ENCODE measurements at places on chromosomes 2 and 18.

GRCh38 chr2:110677530-110678456 lies at the start of gene BUB1:
Gene BUB1 (minus strand): TSS chr2:110678063. CDS start chr2:110677995, 68 bp downstream.
- DNase-seq: peak; percentile 86

DNA sequence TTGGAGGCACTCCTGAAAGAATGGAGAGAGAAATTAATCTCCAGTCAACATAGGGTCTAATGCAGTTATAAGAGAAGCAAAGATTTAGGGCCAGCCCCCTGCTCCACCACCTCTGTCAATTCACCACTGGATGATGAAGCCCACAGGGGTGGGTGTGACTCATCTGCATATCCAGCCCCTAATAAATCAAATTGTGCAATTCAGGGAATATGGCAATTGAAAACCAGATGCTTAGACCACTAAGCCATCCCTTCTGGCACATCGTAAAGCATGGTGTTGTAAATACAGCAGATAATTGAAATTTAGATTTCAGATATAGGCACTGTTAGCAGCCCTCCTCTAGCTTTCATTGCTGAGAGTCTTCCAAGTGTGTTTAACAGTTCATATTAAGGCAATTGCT lies 541.4 kb downstream of the PARD3B start:
- no peak for DNase-seq

GRCh38 chr2:10333247-10333613 lies 30.5 kb downstream of the HPCAL1 start:
- DNase-seq: no peak

- DNase-seq: no peak
Measured at GRCh38 chr2:128024816-128025215, 3.0 kb downstream of the SAP130 start.

DNA sequence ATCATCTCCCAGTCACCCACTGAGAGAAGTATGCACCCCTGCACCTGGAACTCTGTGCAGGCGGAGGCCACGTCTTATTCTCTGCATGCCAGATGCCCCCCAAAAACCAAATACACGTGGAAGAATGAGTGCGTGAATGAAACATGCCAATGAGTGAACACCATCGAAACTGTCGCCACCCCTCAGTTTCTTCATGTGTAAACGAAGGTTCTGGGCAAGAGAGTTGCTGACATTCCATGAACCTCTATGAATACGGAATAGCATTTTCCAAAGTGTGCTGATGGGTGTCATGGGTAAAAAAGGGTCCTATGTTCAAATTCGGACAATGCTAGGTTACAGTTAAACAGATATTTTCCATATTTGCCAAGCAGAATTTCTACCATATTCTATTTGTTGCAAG lies 19.8 kb downstream of the FER1L5 start:
- no peak for DNase-seq

GRCh38 chr2:207164006-207164831 lies 1.5 kb downstream of the KLF7 start:
- peak; percentile 14 for DNase-seq

DNA sequence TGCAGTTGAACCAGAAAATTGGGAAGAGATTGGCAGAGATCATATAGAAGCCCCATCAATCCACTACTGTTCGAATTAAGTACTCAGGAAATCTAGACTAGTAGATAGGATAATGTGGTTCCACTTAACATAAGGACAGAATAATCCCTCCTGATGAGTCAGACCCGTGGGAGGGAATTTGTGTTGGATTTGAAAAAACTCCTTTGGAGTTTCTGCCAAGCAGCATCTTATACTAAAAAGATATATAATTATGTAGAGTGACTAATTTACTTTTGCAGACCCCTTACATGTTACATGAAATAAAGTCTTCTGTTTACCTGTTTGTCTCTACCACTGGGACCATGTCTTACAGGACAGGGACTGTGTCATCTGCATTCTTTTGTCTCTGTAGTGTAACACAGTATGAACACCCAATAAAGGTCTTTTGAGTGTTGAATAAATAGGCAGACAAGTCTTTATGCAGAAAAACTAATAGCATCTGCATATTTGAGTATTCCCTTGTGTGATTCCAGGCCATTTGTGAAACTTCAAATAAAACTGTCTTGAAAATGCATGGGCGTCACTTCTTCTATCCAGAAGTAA lies 122.6 kb upstream of the DNAJC10 start:
- no peak for DNase-seq

Measured in stimulated activated CD8-positive, alpha-beta memory T cell treated with anti-CD3 and anti-CD28 coated beads, Interleukin-2, amount 100 ng/mL, for 1 hour (primary cell).